HCT116 (cell line): ENCODE measurements at places on chromosomes 2 and 18. TPM values are rescaled to one million over a fixed set of nuclear protein-coding genes. Genes with fewer than 3 reads are reported as not detected.
A peak's percentile ranks its signal among the peaks of the same experiment; 100 is the strongest.

Gene ZSWIM2
- not detected for total RNA-seq

Gene TEX51
- not detected for total RNA-seq

Gene SETBP1
- total RNA-seq, result 0.05 TPM

Gene RAB6C
- not detected for total RNA-seq

Gene NAT8
- total RNA-seq, result not detected

Gene PTRHD1
- total RNA-seq, result 24.3 TPM

DNA sequence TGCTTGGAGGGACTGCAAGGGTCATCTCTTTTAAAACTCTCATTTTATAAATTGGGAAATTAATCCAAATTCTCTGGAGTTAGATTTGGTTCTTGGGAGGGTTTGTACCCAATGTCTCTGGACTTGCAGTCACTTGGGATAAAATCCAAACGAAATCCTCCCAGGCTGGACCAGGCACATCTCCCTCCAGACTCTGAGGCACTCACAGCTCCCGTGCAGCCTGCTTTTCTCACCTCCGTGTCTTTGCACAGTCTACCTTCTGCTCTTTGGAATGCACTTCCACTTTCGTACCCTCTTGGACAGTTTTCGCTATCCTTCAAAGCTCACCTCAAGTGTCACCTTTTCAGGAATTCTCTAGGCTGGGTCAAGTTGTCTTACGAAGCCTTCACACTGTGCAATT is 166.3 kb downstream of the MYCN start:
- H3K27me3 ChIP-seq, result 0 out of 2 replicates have a peak, but pooled peaks cover 10% of the 10 kb centered on the region
- no peak overlapping the region for H3K4me3 ChIP-seq
- DNase-seq, result no peak
- no peaks in the 10 kb centered on the region for H3K4me1 ChIP-seq
- H3K36me3 ChIP-seq, result no peaks in the 10 kb centered on the region

GRCh38 chr2:161134547-161135518 is 25.4 kb upstream of the TANK start:
- peaks cover 65% of the 10 kb centered on the region for H3K4me1 ChIP-seq
- peak overlapping the region; percentile 96 for H3K27ac ChIP-seq
- peak overlapping the region; percentile 49 for H3K4me3 ChIP-seq
- H3K36me3 ChIP-seq, result no peaks in the 10 kb centered on the region
- no peaks in the 10 kb centered on the region for H3K27me3 ChIP-seq

GRCh38 chr2:21382701-21383520 is 259.1 kb downstream of the TDRD15 start:
- no peak overlapping the region for H3K27ac ChIP-seq
- H3K36me3 ChIP-seq, result no peaks in the 10 kb centered on the region
- no peaks in the 10 kb centered on the region for H3K27me3 ChIP-seq

DNA sequence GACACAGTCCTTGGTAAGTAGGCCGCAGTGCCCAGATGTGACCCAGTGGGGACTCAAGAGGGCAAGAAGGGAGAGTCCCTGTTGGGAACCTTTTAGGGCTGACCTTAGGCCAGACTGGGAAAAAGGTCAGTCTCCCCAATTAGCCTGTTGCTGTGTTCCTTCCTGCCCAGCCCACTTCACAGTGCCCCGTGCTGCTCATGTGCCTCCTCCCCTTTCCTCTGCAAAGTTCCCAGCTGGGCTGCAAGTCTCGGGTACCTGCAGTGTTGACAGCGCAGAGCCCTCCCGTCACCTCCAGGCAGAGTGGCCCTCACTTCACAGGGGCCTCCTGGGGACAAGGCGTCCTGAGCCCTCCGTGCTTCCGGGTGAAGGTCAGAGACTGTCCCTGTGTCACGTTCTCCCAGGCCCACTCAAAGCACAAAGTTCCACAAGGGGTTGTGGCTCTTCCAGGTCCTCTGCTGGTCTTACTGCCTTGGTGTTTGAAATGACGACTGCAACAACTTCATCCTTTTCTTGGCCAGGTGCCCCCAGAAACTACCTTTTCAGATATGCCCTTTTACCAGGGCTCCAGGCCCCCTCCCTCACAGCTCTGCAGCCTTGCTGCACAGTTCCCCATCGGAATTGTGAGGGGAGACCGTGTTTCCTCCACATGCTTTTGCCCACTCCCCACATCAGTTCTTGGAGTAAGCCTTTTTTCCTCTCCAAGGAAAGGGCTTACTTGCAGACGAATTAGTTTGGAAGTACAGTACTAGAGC is 225.8 kb downstream of the ALPK2 start:
- no peaks in the 10 kb centered on the region for H3K4me1 ChIP-seq
- no peaks in the 10 kb centered on the region for H3K36me3 ChIP-seq
- no peak overlapping the region for H3K4me3 ChIP-seq
- H3K27ac ChIP-seq, result no peak overlapping the region
- DNase-seq, result no peak

- no peak overlapping the region for H3K4me3 ChIP-seq
- no peaks in the 10 kb centered on the region for H3K36me3 ChIP-seq
- no peaks in the 10 kb centered on the region for H3K27me3 ChIP-seq
- no peak overlapping the region for H3K27ac ChIP-seq
Measured at GRCh38 chr2:72980535-72981217, 63.4 kb downstream of the EMX1 start.

DNA sequence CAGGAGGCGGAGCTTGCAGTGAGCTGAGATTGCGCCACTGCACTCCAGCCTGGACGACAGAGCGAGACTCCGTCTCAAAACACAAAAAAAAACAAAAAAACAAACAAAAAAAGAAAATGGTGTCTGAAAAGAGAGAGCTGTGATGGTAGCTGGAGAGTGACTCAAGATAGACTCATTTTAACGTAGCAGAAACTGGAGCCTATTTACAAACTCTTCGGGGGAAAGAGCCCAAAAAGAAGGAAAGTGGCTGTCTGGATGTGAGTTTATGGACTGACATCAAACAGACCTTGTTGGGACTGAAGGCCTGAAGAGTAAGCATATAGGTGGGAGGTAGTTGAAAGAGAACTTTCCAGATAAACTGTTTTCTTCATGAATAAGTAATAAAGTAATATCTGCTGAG is 51.8 kb downstream of the LIMS1 start:
- DNase-seq, result no peak
- H3K4me1 ChIP-seq, result peaks cover 16% of the 10 kb centered on the region; the same call in 1 of the 2 replicates
- no peaks in the 10 kb centered on the region for H3K36me3 ChIP-seq
- no peaks in the 10 kb centered on the region for H3K27me3 ChIP-seq
- H3K4me3 ChIP-seq, result no peak overlapping the region

DNA sequence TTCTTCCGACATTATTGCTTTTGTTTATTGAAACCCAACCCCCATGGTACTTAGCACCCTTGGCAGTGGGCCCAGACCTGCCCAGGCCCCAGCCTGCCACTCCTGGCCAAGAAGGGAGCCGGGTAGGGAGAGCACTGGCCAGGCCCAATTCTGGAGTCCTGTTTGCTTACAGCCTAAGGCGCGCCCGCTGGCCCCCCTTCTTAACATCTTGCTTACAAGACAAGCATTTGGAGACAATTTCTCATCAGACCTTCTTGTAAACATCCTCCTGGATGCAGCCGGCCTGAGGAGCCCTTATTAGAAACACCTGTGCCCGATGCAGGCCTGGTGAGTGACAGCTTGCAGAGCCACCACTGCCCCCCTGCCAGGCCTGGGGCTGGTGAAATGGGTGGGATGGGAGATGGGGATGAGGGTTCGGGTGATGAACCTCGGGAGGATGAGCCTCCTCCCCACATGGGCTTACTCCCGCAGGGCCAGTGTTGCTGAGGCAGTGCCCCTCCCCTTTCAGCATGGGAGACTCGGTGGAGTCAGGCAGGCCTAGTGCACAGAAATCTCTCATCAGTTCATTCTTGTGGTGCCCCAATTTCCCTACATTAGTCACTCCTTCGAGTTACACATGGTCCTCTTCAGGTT is 217.5 kb downstream of the CYP26B1 start:
- no peak overlapping the region for H3K27ac ChIP-seq
- no peak for DNase-seq
- H3K27me3 ChIP-seq, result no peaks in the 10 kb centered on the region
- no peaks in the 10 kb centered on the region for H3K4me1 ChIP-seq
- no peaks in the 10 kb centered on the region for H3K36me3 ChIP-seq
- no peak overlapping the region for H3K4me3 ChIP-seq

DNA sequence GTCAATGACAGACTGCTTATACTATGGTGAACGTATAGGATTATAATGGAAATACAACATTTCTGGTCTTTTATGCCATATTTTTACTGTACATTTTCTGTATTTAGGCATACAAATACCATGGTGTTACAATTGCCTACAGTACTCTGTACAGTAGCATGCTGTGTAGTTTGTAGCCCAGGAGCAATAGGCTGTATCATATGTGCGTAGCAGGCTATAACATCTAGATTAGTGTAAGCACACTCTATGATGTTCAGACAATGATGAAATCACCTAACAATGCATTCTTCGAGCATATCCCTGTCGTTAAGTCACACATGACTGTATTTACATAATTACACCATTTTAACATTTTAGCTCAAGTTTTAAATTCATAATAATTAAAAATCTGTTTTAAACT is 556.6 kb upstream of the ZNF804A start:
- no peak overlapping the region for H3K4me3 ChIP-seq
- H3K27ac ChIP-seq, result no peak overlapping the region
- DNase-seq, result no peak
- no peaks in the 10 kb centered on the region for H3K27me3 ChIP-seq
- H3K36me3 ChIP-seq, result no peaks in the 10 kb centered on the region
- no peaks in the 10 kb centered on the region for H3K4me1 ChIP-seq

GRCh38 chr2:210546424-210547208 is 9.8 kb upstream of the CPS1 start:
- H3K4me3 ChIP-seq, result no peak overlapping the region
- no peaks in the 10 kb centered on the region for H3K36me3 ChIP-seq
- no peaks in the 10 kb centered on the region for H3K27me3 ChIP-seq
- H3K4me1 ChIP-seq, result no peaks in the 10 kb centered on the region
- H3K27ac ChIP-seq, result no peak overlapping the region
- DNase-seq, result no peak

- H3K27ac ChIP-seq, result no peak overlapping the region
- H3K4me3 ChIP-seq, result no peak overlapping the region
- H3K27me3 ChIP-seq, result no peaks in the 10 kb centered on the region
- H3K36me3 ChIP-seq, result no peaks in the 10 kb centered on the region
- H3K4me1 ChIP-seq, result no peaks in the 10 kb centered on the region
- DNase-seq, result no peak
Measured at GRCh38 chr18:45361125-45361851, 254.0 kb upstream of the SLC14A2 start.

- H3K4me1 ChIP-seq, result no peaks in the 10 kb centered on the region
- H3K27me3 ChIP-seq, result no peaks in the 10 kb centered on the region
- no peak overlapping the region for H3K27ac ChIP-seq
- no peaks in the 10 kb centered on the region for H3K36me3 ChIP-seq
Measured at GRCh38 chr2:46273919-46274318, 23.3 kb upstream of the EPAS1 start.

GRCh38 chr2:72710418-72711152 is 115.2 kb downstream of the EXOC6B start:
- no peak overlapping the region for H3K27ac ChIP-seq
- H3K27me3 ChIP-seq, result no peaks in the 10 kb centered on the region
- H3K4me1 ChIP-seq, result no peaks in the 10 kb centered on the region
- H3K36me3 ChIP-seq, result no peaks in the 10 kb centered on the region
- no peak for DNase-seq

DNA sequence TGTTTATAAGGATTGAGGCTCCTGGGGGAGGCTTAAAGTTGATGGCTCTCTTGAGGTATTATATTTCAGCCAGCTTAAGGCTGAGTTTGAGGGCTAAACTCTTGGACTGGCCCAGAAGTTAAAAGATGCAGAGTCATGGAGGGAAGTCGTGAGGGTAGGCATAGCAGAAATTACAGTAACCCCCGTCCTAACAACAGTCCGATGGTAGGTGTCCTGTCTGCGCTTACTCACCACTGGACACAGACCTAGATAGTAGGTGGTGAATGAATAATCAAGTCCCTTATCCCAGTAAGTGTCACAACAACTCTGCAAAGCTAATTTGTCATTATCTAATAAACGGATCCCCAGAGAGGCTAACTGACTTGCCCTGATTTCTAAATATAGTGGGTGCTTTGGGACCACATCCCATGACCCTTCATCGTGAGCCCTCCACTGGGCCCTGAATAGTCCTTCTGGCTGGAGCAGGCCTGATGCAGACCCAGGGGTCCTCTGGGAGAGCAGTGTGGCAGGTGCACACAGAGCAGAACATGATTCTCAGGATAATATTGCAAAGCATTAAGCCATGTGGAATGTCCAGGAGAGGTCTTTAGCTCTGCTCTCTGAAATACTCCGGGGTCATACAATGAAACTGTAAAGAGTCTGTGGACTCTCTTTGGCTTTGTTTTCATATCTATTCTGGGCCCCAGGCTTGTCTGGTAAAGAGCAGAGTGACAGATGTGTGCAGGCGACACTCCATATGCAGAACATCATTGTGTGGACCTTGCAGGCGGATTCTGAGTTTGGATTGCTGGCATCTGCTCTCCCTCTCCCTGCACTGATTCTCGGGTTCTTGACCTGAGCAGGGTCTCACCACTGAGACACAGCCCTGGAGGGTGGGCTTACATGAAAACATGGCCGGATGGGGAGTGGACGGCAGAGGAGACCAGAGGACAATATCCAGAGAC is 98.1 kb downstream of the RNF144A start:
- no peak overlapping the region for H3K27ac ChIP-seq
- no peaks in the 10 kb centered on the region for H3K27me3 ChIP-seq
- no peaks in the 10 kb centered on the region for H3K4me1 ChIP-seq
- H3K36me3 ChIP-seq, result no peaks in the 10 kb centered on the region
- H3K4me3 ChIP-seq, result no peak overlapping the region

DNA sequence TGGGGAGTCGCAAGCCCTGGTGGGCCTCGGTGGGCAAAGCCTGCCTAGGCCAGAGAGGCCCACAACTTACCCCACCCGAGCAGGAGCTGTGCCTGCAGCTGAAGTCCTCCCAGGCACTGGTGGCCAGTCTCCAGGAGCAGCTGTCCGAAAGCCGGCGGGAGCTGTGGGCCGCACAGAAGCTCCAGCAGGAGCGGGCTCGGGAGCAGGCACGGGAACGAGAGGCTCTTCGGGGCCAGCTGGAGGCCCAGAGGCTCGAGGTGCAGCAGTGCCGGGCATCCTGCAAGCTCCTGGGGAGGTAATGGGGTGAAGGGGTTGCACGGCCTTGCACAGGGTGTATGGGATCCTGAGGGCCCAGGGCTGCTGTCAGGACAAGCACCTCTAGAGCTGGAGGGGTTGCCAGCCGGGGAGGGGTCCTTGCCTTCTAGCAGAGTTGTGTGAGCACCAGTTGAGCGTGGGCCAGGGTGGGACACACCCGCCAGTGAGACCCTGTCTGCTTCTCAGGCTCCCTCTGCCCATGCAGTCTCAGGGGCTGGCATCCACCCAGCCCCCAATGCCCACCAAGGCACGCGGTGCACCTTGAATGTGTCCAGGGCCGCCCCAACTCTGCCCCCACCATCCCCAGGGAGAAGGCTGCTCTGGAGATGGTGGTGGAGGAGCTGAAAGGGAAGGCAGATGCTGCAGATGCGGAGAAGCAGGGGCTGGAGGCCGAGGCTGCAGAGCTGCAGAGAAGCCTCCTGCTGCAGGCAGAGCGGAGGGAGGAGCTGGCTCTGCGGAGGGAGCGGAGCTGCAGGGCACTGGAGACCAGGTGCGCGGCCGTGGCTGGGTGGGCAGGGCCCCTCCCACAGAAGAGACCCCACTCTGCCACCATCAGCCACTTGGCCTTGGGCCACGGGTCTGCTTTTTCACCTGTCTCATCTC is 27.2 kb downstream of the CROCC2 start:
- H3K4me3 ChIP-seq, result no peak overlapping the region
- no peaks in the 10 kb centered on the region for H3K4me1 ChIP-seq
- no peak overlapping the region for H3K27ac ChIP-seq
- no peak for DNase-seq
- no peaks in the 10 kb centered on the region for H3K36me3 ChIP-seq
